ENCODE measurements at places on chromosomes 5 and 9.

DNA sequence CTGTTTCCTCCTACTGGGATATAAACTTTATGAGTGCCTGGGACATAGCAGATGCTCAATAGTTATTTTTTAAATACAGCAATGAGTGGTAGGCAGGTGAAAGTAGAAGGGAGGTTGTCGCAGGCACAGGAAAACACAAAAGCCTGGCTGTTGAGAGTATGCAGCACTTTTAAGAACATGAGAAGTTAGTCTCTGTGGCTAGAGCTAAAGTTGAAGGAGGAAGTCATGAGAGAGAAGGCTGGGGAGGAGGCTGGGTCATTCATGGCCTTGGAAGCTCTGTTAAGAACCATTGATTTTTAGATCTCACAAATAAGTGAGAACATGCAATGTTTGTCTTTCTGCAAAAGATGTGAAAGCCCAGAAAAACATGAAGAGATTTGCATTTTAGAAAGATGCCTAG is 126.7 kb downstream of the PRKACG start:
- no peak for DNase-seq

GRCh38 chr9:133930682-133931485 is 61.2 kb downstream of the VAV2 start:
- DNase-seq, result no peak

DNA sequence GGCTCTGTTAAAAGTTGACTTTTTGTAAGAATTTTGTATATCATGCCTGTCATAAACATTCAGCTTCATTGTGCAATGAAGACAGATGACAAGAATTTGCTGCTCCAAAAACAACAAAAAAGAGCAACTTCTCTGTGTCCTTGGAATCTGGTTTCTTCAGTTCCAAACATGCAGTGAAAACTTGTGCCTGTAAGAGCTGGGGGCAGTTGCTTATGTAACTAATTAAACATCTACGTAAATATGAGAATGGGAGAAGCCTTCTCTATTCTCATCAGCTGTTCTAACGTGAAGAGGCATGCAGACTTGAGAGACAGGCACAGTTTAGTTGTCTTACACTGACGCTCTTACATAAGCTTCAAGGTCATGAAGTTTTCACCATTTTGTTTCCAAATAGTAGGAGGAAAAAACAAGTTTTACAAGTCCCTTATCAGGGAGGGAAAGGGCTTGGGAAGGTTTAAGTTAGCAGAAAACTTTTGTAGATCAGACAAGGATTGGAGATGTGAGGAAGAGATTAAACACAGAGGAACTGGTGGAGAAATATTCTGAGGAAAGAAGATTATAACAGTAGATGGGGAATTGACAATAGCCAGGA is 170.4 kb downstream of the RFK start:
- DNase-seq, result no peak

DNA sequence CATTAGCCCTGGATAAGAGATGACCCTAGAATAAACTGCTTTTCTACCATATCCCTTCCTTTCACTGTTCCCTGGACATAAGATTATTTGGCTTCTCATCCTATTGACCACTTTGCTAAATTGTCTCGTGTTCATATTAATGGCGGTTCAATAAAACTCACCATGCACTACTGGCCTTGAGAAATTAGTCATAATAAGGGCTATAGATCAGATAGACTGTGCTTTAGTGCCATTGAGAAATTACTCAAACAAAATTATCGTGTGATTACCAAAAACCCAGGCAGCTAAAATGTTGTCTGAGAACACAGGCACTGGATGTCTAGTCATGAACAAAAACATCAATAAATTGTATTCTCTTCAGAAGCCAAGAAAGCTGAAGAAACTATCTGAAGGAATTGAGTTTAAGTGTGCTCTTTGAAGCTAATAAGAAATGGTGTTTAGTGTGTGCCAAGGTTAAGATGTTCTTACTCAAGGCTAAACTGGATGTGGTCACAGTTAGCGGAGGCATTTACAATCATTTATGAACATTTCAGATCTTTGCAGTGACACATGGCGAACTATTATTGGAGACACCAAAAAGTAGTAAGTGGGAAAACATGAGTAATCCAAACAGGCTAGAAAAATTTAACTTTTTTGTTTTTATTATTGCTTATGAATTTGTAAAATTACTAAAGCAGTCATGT is 460.4 kb upstream of the RORB start:
- no peak for DNase-seq

- DNase-seq, result no peak
These were observed 208.7 kb upstream of the RASEF start for GRCh38 chr9:83271665-83272071.

DNA sequence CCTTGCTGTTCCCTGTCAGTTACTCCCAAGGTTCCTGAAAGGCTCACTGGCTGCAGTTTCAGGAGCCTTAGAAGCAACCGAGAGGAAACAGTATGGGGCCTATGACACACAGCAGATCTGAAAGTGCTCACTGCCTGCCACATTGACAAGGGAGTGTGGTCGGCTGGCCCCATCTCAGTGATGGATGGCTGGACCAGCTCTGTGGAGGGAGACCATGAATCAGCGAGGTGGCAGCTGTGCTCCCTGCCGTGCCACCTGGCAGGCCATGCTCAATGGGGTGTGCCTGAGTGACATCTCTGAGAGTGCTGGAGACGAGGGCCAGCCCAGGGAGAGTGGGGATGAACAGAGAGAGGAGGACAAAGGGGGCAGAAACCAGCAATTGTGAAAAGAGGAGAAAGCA is 49.1 kb downstream of the DOCK2 start:
- DNase-seq, result peak; percentile 40

- DNase-seq, result no peak
These were observed 5.2 kb upstream of the BARX1 start for GRCh38 chr9:93960221-93960970.

DNA sequence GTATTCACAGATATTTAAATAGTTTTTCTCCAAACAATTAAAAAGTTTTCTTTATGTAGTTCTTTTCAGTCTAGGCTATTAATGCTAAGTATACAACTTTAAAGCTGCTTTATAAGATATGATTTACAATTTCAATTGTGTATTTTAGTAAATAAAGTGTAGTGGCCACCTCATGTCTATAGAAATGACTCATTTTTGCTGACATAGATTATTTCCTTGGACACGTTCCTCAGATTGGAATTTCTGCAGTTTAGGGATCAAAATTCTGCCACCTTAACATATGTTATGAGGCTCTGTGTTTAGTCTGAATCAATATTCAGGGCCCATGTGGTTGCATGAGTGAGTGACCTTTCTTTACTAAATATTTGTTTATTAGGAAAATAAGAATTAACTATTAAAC is 750.2 kb downstream of the IRX1 start:
- no peak for DNase-seq

DNA sequence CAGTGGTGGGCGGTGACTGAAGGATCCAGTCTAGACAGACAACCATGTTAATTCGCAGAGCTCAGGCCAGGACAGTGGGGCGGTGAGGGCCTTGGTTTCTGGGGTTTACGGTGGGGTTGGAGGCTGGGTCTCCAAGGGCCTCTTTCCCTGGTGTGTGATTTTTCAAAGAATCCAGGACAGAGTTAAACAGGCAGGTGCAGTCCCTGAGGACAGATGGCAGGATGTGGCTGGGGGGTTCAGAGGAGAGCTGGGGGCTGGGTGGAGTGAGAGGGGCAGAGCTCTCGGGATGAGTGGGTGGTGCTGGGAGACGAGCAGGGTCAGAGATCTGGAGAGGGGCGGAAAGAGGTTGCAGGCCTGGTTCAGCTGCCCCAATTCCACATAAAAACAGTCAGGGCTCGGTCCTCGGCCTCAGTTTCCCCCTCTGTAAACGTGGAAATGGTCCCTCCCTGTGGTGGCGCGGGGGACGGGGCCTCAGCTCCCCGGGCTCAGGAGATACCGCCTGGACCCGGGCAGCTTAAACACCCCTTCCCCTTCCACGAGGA is 145.9 kb downstream of the GAPVD1 start:
- no peak for DNase-seq
